Putamen (tissue), 1 donor: ENCODE measurements at places on chromosomes 3 and 15.

DNA sequence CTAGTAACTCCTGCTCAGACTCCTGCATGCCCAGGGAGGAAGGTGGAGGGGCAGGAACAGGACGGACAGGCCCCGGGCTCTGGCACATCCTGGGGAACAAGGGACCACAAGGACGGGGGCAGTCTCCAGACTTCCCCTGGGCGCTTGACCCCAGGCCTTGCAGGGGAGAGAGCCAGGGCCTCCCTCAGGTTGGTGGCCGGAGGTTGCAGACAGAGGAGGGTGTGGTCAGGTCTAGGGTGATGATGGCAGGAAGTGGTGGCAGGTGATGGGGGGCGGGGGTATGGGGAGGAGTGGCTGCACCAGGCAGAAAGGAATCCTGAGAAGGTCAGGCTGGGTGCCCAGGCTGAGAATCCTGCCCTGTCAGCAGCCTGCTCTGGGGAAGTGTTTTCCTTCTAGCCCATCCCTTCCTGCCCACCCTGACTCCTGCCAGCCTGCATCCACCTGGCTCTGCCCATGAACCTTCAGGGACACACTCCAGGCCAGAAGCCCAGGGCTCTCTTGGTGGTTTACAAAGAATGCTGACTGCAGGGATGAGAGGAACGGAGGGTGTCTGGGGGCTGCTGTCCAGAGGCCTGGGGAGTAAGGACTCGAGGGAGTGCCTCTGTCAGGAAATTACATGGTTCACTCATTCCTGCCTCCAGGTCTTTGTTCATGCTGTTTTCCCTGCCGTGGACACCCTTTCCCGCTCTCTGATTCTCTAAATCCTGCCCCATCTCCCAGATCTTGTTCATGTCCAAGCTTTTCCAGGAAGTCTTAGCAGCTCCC lies 15.8 kb downstream of the LOXL1 start:
- DNase-seq: no peak

- DNase-seq: no peak
Observed at GRCh38 chr3:152927131-152927530, 92.2 kb downstream of the P2RY1 start.

- DNase-seq: no peak
Observed at GRCh38 chr3:40615918-40616819, 91.4 kb downstream of the ZNF621 start.

- DNase-seq: no peak
Observed at GRCh38 chr3:168914662-168915061, 748.9 kb downstream of the MECOM start.

DNA sequence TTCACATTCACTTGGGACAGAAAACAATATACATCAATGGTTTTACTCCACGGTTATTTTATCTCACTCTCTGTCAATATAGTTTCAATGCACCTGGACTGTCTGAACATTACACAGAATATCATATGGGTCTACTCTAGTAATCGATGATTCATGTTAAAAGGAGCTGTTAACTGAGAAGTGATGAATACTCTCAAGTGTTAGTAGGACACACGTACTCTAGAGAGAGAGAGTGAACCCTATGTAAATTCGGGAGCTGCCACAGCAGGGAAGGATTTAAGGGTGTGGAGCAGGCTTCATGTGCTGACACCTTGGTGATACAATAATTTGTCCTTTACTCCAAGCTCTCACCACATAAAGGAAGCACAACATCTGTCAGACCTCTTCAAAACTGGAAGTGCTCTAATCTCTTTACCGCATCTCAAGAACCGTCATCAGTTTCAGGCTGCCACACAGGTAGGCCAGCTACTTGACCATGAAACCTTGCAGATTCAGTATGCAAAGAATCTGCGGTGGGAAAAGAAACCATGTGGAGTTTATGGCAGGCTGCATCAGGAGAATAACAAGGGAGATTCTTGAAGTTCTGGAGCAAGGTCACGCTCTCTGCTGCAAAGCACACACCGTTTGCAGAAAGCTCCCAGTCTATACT lies 199.2 kb upstream of the TMC3 start:
- DNase-seq: no peak

DNA sequence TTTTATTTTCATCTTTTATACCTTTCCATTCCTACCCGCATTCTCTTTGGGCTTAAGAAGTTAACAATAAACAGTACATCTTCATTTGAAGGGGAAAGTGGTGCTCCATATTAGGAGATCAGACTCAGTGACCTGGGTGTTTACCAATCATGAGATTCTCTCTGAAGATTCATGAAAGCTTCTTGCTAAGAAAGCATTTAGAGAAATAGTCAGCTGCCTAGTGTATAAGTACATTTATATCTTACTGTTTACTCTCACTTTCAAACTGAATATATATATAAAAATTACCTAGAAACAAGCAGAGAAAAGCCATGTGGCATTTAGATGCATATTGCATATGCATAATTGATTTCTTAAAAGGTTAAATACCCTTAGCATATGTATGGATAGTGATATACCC lies 100.5 kb downstream of the KCNH8 start:
- DNase-seq: no peak

GRCh38 chr15:73305331-73306211 lies 63.2 kb downstream of the HCN4 start:
- peak; percentile 34 for DNase-seq

DNA sequence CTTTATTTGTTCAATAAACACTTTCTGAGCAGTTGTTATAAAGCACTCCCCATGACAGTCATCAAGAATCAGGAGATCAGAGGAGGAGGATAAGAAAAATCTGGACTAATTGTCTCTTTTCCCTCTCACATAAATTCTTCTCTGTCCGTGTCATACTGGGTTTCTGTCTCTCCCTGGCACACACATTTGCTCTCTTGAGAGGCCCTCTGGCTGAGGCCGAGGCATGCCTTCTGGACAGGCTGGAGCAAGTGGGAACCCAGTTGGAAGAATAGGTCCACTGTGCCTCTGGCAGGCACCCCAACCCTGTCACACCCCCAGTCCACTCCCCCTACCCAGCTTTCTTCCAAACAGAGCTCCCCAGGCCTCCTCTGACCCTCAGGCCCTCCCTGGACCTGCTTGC lies 315.8 kb downstream of the UACA start:
- no peak for DNase-seq

DNA sequence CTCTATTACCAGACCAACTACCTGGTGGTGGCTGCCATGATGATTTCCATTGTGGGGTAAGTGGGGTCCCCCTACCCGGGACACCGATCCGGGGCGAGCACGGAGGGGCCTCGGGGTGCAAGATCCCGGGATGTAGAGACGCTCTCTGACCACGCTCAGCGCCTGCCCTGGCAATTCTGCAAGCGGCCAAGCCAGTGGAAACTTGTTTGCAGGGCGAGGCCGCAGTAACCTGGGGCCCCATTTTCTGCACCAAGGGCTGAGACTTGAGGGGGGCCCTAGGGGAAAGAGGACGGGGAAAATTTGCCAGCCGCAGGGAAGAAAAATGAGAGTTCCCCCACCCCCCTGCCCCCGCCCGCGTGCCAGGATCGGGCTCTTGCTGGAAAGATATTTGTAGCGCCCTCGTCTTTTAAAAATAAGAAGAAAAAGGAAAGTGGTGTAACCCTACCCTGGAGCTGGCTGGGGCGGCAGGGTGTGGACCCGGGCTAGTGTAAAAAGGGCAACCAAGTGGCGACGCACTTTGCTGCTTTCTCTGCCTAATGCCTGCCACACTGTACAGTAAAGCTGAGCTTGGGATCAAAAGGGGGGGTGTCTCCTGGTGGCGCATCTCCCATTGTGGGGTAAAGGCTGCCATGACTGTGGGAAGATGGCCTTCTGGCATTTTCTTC lies 563 bp downstream of the ARL6IP5 start:
- DNase-seq: peak; percentile 72

GRCh38 chr3:156631323-156631722 lies 43.1 kb upstream of the TIPARP start:
- DNase-seq: no peak

DNA sequence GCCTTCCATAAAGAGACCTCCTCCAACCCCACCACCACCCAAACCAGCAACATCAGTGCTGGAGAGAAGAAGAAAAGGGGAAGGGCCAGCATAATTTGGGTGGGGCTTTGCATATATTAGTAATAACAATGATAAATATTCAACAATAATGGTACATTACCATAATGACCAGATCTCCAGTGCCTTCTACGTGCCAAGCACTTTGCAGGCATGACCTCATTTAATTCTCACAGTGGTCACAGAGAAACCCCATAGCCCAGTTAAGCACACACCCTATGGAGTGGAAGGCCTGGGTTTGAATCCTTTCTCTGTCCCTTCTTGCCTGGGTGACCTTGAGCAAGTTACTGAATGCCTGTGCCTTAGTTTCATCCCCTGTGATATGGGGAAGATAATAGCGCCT lies 49.2 kb downstream of the CORO2B start:
- no peak for DNase-seq

DNA sequence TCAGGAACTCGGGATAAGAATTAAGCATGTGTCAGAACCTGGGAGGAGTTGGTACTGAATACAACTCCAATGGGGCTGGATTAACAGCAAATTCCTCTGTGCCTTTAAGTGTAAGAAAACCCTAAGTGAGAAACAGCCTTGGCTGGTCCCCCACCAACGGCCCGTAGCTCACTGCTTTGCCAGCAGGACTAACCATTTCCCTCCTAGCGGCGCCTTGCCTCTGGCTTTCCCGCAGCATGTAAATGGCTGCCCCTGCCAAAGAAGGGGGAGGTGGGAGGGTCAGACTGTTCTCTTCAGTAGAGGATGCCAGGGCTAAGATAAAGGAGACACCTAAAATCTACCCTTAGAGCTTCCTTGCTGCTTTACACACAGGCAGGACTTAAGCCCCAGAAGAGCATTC lies 51.0 kb upstream of the SH3GL3 start:
- no peak for DNase-seq

DNA sequence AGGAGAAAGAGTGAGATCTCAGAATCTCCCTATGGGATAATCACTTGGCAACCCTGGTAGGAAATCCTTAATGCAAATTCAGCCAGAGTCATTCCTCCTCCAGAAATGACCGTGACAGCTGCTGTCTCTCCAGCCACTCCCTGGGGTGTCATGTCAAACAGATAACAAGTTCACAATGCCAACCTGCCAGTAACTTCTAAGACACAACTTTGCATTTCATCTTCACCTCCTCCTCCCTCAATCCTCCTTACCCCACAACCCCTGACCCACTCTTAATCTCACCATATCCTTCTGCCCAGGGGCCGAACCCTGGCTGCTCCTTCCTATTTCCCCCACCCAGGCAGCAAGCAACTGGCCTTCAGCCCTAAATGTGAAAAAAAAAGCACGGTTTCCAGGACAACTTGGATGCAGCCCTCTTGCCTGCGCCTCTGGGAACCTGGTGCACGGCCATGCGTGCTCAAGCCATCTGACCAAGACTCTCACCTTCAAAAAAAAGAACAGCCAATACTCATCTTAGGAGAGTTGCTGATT lies 166.0 kb downstream of the NTRK3 start:
- no peak for DNase-seq

DNA sequence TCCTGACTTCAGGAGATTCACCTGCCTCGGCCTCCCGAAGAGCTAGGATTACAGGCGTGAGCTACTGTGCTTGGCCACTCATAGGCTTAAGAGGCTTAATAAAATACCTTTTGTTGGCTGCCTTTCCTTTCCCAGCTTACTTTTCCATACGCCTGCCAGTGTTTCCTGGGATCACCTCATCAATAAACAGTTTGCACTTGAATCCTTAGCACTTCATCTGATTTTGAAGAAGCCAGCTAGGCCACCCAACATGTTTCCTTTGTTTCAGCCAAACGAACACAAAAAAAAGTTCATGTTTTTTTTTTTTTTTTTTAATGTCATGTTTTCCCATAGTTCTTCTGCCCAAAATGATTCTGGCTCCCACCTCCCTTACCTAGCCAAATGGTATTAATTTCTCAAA lies 92.3 kb downstream of the RAP2B start:
- DNase-seq: no peak

DNA sequence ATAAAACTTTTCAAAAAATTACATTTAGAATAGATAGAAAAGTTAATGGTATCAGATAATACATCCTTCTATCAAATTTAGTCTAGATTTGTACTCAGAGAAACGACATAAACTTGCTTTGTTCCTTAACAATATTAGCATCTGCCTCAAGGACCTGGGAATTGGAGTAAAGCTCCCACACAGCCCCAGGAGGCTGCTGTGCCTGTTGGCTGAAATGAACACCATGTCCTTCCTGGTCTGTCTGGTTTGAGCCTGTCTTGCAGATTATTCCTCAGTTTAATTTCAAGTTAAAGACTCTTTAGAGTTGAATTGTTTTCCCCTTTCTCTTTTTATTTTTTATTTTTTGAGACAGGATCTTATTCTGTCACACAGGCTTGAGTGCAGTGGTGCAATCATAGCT lies 19.4 kb downstream of the GNB5 start:
- no peak for DNase-seq

DNA sequence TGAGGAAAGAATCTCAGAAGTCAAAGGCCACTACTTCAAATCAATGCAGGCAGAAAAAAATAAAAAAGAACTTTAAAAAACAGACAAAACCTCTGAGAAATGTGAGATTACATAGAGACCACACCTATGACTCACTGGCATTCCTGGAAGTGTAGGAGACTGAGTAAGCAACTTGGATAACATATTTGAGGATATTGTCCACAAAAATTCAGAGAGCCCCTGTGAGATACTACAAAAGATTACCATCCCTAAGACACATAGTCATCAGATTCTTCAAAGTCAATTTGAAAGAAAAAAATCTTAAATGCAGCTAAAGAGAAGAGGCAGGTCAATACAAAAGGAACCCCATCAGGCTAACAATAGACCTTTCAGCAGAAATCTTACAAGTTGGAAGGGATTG lies 887.3 kb downstream of the NTRK3 start:
- DNase-seq: no peak

DNA sequence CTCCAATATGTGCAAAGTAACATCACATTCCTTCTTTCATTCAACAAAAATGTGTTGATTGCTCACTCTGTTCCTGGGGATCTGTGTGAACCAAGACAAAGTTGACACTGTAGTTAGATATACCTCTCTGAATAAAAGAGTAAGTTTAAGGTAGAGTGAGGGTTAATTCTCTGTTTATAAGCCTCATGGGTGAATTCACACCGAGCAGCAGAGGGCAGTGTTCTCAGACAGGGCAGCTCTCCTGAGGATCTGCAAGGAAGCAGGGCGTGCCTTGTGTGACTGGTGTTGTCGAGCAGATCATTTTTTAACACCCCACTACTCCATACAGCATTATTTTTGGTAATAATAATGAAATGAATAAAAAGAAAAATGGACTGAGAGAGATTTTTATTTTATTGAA lies 34.4 kb downstream of the PAQR9 start:
- no peak for DNase-seq

DNA sequence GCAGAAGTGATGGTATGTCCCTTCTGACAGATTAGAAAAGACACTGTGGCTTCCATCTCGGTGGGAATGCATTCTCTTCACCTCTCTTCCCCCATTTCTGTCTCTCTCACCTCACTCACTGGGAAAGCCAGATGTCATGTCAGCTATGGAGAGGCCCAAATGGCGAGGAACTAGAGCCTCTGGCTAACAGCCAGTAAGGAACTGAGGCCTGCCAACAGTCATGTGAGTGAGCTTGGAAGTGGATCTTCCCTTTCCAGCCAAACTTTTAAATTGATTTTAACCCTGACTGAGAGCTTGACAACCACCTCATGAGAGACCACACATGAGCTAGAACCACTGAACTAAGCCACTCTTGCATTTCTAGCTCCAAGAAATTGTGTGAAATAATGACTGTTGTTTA lies 35.2 kb upstream of the CDAN1 start:
- no peak for DNase-seq

- DNase-seq: no peak
Observed at GRCh38 chr15:52067545-52067926, 45.0 kb downstream of the BCL2L10 start.
